ENCODE measurements at places on chromosomes 3 and 15. TPM values are rescaled to one million over a fixed set of nuclear protein-coding genes. Genes with fewer than 3 reads are reported as not detected.

Gene GOLGA8O
- total RNA-seq: 0.69 TPM

- peak; percentile 82 for DNase-seq
Measured at GRCh38 chr15:40843885-40844695, at the start of gene SPINT1. Gene SPINT1 (plus strand): TSS chr15:40844048. CDS start chr15:40844555, 507 bp downstream.

GRCh38 chr3:181752202-181752671, 40.5 kb downstream of the SOX2 start:
- no peak for DNase-seq

DNA sequence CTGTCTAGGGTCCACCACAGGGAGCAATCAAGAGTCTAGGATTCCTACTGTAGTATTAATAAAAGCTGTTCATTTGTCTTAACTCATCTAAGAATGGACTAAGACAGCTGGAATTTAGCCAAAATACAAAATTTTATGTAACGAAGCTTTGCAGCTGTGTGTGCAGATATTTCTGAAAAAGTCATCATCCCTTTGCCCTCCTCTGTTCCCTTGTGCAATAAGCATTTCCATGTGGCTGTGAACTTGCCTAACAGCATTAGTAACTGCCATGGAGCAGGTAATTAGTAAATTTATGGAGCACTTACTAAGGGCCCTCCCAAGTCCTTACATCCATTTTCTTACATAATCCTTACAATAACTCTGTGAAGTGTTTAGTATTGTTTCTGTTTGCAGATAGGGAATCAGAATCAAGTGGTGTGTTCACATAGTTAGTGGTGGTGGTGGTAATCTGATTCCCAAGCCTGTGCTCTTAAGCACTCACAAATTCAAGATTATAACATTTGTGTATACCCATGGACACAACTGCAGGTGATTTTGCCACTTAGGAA, 114.5 kb downstream of the RARB start:
- DNase-seq: no peak

Gene CCDC191
- 3.1 TPM for total RNA-seq

DNA sequence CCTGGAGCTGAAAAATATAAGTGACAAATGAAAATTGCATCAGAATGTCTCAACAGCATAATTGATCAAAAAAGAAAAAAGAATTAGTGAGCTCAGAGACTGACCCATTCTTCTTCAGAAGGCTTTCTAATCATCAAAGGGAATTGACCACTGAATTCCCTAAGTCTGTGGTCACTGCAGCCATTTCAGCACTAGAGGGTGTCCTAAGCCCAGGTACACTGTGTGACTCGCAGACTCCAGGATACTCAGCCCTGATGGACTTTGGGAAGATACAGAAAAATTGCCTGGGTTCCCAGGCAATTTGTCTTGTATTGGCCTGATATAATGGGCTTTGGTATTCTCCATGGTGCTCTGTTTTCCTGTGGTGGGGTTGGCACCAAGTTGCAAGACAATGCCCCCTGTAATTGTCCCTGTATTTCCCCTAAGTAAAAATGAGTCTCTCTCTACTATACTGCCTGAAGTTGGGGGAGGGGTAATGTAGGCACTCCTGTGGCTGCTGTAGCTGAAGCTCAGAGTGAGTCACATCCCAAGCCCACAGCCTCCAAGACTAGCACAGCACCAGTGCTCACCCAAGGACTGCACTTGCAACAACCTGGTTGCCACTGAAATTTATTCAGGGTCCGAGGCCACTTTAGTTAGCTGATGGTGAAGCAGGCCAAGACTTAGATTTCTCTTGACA, 256.0 kb upstream of the STAC start:
- no peak for DNase-seq

GRCh38 chr3:17014284-17014683, 129.5 kb downstream of the PLCL2 start:
- no peak for DNase-seq

- no peak for DNase-seq
Measured at GRCh38 chr3:75342425-75342824, 321.7 kb upstream of the FRG2C start.

- no peak for DNase-seq
Measured at GRCh38 chr3:13822871-13823585, 56.8 kb downstream of the WNT7A start.

Gene TRANK1
- 50.7 TPM for total RNA-seq

GRCh38 chr3:23804441-23805209, 1.1 kb upstream of the UBE2E1 start:
- DNase-seq: peak; percentile 51

GRCh38 chr3:32820971-32821685, 3.3 kb downstream of the TRIM71 start:
- DNase-seq: no peak

- DNase-seq: no peak
Measured at GRCh38 chr3:70111411-70111810, 111.9 kb downstream of the SAMMSON start.

All from colonic mucosa (tissue), 4 donors.